Epithelial cell of prostate (primary cell): ENCODE measurements at places on chromosomes 7 and 10.

- no peak for DNase-seq
These were observed 96.1 kb downstream of the COL28A1 start for GRCh38 chr7:7439564-7439963.

GRCh38 chr7:130650611-130651120 is 17.9 kb downstream of the COPG2 start:
- DNase-seq: no peak

GRCh38 chr10:6002809-6003510 is 25.6 kb upstream of the IL15RA start:
- DNase-seq: no peak

DNA sequence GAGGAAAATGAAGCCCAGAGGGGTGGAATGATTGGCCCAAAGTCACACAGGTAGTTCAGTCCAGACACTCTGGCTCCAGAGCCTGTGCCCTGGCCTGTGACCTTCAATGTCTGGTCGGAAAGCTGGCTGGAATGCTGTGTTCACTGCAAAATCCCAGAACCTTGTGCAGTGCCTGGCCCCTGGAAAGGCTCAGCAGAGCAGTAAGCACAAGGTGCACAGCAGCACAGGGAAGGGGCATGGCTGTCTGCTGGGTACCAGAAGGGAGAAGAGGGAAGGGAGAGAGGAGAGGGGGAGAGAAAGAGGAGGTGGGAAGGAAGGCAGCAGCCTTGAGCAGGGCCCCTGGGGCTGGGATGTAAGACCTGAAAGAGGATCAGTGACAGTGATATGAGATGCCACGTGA is 28.4 kb upstream of the C10orf71 start:
- no peak for DNase-seq

DNA sequence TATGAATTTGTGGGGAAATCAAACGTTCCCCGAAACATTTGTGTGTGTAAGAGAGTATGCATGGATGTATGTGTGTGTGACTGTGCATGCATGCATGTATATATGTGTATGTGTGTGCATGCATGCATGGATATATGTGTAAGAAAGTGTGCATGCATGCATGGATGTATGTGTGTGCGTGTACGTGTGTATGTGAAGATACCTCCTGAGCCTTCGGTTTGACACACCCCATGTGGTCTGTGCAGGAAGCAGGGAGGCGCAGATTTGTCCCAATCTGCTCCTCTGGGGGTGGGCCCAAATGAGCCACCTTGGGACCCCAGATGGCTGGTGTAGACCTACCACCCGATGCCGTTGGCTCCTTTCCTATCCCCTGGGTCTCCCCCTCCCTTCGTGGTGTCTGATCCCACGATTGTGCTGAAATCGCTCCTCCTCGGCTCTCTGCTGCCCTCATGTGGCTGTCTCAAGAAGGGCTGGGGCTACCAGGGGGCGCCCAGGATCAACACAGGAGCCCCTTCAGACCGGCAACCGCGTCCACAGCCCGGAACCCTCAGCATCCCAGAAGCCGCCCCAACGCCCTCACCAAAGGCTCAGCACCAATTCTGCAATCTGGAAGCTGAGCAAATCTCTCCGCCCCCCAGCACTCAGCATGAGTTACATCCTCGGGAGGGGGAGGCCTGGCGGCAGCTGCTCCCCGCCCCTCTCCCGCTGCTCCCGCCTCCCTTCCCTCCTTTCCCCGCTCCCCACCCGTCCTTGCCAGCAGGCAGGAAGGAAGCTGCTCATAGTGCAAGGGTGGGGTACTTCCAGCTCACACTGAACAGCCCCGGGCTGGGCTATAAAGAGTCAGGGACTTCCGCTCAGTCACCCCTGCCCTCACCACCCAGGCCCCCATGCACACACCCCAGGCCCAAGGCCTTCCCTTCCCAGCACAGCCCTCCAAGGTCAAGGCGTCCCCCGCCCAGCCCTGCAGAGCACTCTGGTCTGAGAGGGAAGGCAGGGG is 2.3 kb upstream of the NOS3 start:
- DNase-seq: no peak
